Epithelial cell of esophagus (primary cell): ENCODE measurements at places on chromosomes 4 and X.

DNA sequence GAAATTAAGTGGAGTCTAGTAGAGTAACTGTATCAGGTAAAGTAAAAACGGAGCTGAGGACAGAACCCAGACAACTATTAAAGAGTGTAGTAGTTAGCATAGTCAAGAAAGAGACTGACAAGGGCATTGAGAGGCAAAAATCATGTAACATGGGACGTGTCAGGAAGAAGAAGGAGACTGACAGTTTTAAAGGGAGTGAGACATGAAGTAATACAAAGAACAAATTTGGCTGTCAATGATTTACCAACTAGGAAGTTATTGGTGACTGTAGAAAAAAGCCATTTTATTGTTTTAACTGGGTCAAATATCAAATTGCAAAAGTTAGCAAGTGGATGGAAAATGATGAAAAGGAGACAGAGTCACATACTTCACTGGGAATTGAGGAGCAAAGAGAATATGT is 422.3 kb downstream of the MAPK10 start:
- DNase-seq: no peak

GRCh38 chr4:136002316-136002715 is 1530.0 kb downstream of the PCDH18 start:
- DNase-seq: peak; percentile 29

DNA sequence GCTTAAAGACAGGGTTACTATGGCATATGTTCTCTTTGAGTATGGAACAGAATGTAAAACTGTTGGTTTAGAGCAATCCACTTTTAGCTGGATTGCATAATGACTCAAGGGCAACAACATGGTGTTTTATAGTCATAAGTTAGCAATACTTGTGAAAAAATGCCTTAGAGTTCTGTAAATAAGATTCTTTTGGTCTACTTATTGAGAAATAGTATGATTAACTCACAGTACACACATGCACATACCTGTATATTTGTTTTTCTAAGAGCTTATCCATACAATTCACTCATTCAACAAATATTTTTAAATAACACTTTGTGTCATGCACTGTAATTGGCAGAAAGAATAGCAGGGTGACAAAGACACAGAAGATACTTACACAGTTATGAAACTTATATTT is 1415.5 kb downstream of the PCDH7 start:
- DNase-seq: peak; percentile 90

DNA sequence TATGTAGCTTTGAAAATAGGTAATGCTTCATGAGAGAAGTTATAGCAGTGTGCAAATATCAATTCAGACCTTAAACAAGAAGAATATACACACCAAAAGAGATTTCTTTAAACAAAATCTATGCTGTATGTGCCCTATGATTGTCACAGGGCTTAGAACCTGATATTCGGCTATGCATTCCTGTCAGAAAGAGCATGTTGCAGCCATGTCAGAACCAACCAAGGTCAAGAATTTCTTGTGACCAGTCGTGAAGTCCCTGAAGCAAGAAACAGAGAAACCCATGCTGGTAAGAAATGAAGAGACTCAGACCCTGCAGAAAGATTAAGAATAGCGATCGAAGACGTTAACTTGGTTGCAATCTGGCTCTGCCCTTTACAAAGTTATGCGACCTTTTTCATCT is 210.3 kb upstream of the SPIN4 start:
- no peak for DNase-seq

GRCh38 chr4:42519803-42520417 is 122.6 kb downstream of the SHISA3 start:
- DNase-seq: peak; percentile 57

DNA sequence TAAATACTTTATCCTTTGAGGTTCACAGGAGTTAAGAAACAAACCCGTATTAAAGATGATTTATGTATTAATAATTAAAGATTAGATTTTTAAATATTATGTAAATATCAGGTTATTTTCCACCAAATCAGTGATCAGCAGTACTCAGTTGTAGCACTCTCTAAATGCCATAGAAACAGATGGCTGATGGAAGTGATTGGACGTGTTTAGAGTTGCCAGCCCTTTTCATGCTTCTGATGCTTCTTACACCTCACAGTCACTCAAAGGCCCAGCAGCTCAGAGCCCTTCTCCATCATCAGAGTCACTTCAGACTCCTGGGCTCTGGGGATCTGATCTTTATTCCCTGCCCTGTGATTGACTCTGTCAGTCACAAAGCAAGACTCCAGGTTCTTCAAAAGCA is 170.1 kb upstream of the PGRMC2 start:
- DNase-seq: no peak

- DNase-seq: peak; percentile 33
Measured at GRCh38 chr4:184370711-184371389, 103.5 kb downstream of the IRF2 start.

DNA sequence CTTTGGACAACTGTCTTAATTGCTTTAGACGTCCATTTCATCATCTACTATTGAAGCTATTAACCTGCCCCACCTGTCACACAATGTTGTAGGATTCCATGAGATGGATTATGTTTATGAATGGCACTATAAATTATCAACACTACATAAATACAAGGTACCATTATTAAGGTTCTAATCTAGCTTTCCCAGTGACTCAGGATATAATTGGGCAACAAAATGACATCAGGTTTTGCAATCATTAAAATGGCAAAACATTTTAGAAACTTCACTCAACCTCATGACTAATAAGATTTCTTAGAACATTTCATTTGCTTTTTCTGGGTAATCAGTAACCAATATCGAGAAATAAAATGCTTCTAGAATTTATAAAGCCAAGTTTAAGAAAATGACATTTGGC is 9.2 kb downstream of the HOPX start:
- peak; percentile 81 for DNase-seq

- DNase-seq: peak; percentile 17
Measured at GRCh38 chr4:109915385-109916026, 2.8 kb downstream of the EGF start.
